ENCODE measurements at places on chromosomes 5 and 9.

DNA sequence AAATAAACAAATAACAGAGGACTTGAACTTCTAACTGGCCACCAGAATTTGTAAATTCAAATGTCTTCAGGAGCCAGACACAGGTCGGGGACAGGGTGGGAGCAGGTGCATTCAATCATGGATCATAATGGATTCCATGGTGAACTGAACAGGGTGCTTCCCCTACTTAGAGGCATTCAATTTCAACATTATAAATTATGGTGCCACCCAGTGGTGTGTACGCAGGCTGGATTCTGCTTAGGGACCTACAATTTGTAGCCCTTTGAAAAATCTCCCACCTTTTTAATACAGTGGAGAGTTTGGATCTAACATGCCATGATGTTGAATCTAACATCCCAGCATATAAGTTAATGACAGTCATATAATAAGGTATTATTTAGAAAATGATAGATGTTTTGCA, 22.3 kb downstream of the KLF9 start:
- no peak for DNase-seq

DNA sequence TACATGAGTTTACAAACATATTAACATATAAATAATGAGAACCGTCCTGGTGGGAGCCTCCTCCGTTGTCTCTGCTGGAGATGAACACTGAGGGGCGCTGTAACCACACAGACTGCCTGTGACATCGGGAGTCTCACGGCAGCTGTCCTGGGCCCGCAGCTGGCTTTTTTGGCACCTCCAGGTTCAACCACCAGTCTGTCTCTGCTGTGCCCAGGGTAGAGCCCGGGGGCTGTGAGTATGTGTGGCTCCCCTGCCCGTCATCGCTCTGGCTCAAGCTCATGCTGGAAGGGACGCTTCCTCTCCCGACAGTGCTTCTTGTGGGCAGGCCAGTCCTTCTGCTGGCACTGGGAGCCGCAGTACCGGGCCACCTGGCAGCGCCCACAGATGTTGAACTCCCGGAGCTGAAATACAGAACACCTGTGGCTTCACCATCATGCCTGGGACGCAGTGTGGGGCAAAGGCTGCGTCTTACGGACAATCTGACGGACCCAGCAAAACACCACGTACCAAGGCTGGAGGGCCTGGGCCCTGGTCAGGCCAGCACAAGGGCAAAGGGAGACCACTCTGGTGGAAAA, 3.6 kb upstream of the DPH7 start:
- DNase-seq, result no peak

DNA sequence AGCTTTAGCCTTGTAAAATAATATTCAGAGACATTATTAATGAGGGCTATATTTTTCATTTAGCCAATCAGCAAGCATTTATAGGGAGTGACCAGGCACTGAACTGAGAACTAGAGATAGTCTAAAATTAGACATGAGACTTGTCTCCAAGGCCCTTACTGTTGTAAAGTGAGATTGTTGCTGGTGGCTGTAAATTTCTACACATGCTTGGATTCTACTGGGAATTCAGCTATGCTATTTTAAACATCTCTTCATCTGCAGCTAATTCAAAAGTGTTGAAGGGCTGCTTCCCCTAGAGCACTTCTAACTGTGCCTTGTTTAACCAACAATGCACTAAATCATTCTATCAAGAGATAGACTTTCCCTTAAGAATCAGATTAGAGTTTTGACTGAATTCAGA, 67.4 kb downstream of the CHSY3 start:
- DNase-seq, result no peak

DNA sequence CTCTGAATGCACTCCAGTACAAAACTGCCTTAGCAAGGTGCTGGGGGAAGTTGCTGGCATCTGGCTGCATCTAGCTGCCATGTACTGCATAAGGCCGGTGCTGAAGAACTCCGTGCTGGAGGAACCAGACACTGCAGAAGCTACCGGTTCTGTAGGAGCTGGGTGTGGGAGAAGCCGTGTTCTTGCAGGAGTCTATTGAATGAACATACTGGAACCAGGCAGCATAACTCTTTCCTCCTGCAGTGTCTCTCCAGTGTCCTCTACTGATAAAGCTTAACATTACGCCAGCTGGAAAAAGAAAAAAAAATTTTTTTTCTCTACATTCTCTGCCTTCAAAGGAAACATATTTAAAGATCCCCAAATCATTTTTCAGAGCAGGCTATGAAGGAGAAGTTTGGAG, 38.5 kb downstream of the VPS13A start:
- DNase-seq, result no peak

GRCh38 chr9:96117398-96118080, 184.4 kb downstream of the HSD17B3 start:
- no peak for DNase-seq

DNA sequence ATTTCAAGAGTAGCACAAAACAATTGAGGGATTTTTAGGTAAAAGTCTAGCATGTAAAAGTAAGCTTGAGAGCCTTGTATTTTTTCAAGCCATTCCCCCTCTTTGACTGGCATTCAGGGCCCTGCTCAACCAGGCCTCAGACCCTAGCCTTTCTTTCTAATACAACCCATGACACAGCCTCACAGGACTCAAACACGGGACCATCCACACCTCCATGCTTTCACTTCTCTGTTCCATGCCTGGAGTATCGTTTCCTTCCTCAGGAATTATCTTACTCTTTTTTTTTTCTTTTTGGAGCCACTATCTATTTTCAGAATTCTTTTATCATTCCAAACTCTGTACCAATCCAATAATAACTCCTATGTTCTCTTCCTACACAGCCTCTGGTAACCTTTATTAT, 560.2 kb upstream of the CLINT1 start:
- no peak for DNase-seq

DNA sequence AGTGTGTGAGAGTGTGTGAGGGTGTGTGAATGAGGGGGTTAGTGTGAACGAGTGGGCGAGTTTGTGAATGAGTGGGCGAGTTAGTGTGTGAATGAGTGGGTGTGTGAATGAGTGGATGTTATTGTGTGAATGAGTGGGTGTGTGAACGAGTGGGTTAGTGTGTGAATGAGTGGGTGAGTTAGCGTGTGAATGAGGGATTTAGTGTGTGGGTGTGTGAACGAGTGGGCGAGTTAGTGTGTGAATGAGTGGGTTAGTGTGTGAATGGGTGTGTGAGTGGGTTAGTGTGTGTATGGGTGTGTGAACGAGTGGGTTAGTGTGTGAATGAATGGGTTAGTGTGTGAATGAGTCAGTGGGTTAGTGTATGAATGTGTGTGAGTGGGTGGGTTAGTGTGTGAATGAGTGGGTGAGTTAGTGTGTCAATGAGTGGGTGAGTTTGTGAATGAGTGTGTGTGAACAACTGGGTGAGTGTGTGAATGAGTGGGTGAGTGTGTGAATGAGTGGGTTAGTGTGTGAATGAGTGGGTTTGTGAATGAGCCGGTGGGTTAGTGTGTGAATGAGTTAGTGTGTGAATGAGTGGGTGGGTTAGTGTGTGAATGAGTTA, 37.5 kb downstream of the NKD2 start:
- DNase-seq, result no peak

GRCh38 chr5:149586708-149587318, 5.5 kb downstream of the ARHGEF37 start:
- DNase-seq, result no peak

GRCh38 chr5:143806579-143806978, 5.4 kb upstream of the HMHB1 start:
- DNase-seq, result no peak

DNA sequence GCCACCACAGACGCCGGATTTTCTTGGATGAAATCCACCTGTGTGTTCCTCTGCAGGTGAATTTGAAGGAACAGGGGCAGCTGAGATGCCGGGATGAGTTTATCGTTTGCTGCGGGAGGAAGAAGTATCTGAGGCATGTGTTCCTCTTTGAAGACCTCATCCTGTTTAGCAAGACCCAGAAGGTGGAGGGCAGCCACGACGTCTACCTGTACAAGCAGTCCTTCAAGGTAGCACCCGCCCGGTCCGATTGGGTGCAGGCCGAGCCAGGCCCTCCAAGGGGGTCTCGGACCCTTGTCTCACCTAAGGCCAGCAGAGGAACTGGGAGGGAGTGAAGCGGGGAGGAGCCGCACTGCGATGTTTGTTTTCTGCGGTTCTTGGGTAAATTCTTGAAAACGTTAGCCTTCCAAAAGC, 18.4 kb upstream of the LRRC14B start:
- no peak for DNase-seq

DNA sequence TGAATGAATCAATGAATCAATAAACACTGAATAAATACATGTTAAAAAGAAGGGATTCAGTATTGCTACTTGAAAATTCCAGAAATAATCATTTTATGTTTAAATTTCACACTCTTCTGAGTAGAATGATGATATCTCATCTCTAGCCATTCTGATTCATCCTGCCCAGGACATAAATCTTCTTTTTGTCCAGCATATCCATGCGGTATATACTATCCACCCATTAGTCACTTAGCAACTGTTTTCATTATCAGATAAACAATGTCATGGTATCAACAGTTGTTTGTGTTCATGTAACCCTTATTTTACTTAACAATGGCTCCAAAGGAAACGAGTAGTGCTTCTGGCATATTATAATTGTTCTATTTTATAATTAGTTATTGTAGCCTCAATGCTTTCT, 432.4 kb upstream of the SMC2 start:
- no peak for DNase-seq

GRCh38 chr5:123639244-123639643, 127.3 kb downstream of the CSNK1G3 start:
- no peak for DNase-seq

DNA sequence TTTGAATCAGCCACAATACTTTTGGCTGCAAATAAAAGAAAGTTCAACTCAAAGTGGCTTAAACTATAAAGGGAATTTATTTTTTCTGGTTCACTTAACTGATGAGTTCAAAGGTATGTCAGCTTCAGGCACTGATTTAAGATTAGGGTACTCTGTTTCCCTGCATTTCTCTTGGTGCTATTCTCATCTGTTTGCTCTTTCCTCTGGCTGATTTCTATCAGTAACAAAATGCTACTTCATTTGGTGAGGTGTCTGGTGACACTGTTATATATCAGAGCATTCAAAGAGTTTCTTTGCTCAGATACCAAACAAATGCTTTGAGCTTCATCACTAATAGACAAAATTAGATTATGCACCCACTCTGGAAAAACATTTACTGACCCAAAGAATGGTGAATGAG, 65.9 kb upstream of the HTR4 start:
- no peak for DNase-seq

DNA sequence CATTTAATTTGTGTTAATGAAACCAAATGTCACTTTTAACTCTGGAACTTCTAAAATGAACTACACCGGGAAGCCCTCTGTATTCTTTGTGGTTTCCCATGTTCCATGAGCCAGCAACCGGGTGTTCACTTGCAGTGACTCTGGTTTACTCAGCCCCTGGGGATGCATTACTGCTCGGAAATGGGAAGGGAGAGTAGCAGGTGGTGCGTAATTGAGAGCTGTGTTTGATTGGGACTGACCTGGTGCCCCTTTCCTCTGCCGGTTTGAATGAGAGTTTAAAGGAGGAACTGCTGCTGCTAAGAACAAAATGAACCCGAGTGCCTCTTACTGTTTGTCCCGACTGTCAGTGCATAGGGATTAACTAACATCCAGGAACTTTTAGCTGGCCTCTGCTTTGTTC, 100.1 kb upstream of the DHFR start:
- no peak for DNase-seq
